Cardiac muscle cell (in vitro differentiated cells and primary cell): ENCODE measurements at places on chromosomes 4 and X.

- peak; percentile 54 for DNase-seq
Observed at GRCh38 chr4:112266823-112267222, 18.9 kb downstream of the TIFA start.

GRCh38 chr4:179768996-179769395 lies 2326.8 kb upstream of the AGA start:
- no peak for DNase-seq

DNA sequence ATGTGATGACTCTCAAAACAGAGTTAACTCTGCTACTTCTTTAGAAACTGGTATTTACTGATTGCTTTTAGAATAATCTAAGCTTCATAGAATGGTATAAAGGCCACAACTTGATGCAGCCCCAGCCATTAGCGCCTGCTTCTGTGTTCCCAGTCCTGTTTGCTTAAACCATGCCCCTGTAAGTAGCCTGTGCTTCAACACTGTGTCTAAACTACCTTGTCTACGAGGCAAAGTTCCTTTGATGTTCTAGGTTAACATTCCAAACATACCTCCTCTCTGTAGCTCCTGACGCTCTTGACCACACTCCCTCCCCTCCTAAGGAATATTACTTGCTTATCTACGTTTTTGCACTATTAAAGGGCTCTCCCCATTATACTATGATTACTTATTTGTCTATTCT lies 352.5 kb upstream of the ADGRL3 start:
- peak; percentile 7 for DNase-seq

DNA sequence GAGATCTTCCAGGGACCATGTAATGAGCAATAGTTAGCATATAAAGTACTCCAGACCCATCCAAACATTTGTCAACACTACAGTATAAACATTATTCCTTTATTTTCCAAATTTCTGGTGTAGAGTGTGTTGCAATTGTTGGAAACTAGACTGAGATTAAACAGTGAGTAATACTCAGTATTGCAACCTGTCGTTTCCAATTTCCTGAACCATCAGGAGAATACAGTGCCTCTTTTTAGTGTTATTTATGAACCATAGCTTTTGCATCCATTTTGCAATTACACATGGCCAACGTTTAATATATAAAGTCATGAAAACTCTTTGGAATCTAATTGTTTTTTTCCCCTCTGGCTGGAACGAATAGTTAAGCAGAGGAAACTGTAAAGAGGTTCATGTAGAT lies 58.3 kb upstream of the DHRSX start:
- DNase-seq = no peak

GRCh38 chr4:145481164-145481941 lies at the start of gene SMAD1:
SMAD1 (plus strand) TSS chr4:145481853; CDS start chr4:145514614, 32,761 bp downstream.
- peak; percentile 94 for DNase-seq

DNA sequence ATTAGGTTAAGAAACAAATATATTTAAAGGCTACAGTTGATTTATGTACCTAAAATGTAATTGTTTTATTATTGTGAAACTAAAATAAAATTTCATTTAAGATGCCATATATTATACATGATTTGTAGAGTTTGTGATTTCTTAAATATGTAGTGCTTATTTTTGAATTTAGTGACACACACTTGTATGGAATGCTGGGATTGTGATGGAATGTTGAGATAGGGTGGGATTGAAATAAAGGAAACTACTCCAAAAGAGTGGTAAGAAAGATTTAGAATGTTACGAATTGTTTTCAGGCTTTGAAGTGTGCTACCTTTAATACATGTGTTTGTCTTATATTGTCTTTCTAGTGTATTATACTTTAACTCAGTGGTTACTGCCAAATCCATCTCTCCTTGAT lies 330.3 kb upstream of the PITX2 start:
- DNase-seq = no peak

GRCh38 chr4:8378101-8378724 lies 62.3 kb downstream of the ACOX3 start:
- no peak for DNase-seq

DNA sequence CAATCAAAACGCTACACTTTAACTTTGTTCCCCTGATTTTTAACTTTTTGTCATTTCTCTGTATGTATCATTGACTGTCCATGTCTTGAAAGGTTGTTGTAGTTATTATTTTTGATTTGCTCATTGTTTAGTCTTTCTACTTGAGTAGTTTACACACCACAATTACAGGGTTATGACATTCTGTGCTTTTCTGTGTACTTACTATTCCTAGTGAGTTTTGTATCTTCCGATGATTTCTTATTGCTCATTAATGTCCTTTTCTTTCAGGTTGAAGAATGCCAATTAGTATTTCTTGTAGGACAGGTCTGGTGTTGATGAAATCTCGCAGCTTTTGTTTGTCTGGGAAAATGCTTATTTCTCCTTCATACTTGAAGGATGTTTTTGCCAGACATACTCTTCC lies 89.2 kb upstream of the SH3RF1 start:
- DNase-seq = no peak

DNA sequence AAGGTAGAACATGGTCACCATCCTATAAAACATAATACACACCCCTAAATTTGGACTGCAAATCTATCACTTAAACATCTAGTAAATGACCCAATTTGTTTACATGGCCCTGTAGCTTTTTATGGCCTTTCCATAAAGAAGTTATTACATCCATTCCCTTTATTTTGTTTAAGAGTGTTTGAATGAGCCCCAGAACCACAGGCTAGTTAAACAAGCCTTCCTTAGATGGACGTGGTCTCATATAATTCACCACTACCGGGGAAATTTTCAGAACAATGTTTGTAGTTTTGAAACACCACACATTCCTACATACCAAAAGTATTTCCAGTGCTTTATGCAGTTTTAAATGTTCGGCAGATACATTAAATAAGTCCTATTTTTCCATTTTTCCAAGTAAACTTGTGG lies 12.3 kb downstream of the PDGFC start:
- DNase-seq = peak; percentile 50

- DNase-seq = no peak
Observed at GRCh38 chr4:16745887-16746286, 152.6 kb downstream of the LDB2 start.

DNA sequence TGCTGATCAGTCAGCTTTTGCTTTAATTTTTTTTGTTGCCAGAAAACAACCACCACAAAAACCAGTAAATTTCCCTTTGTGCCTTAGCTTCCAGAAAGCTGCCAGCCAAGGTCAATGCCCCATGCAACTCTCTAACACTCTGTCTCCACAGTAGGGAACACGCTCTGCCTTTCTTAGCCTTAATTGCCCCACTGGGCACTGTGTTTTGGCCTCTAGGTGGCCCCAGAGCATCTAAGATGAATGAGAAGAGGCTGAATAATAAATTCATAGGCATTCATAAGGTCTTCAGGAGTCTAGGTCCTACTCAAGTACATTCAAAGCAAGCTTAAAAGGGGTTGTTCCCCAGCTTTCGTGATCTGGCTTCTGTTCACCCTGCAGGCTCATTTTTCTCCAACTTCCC lies 57.7 kb upstream of the PASD1 start:
- DNase-seq = peak; percentile 44
